GM06990 (cell line): ENCODE measurements at places on chromosomes 11 and 22.
A peak's percentile ranks its signal among the peaks of the same experiment; 100 is the strongest.

- DNase-seq = no peak
These were observed 5.5 kb upstream of the KCNJ1 start for GRCh38 chr11:128872594-128872993.

DNA sequence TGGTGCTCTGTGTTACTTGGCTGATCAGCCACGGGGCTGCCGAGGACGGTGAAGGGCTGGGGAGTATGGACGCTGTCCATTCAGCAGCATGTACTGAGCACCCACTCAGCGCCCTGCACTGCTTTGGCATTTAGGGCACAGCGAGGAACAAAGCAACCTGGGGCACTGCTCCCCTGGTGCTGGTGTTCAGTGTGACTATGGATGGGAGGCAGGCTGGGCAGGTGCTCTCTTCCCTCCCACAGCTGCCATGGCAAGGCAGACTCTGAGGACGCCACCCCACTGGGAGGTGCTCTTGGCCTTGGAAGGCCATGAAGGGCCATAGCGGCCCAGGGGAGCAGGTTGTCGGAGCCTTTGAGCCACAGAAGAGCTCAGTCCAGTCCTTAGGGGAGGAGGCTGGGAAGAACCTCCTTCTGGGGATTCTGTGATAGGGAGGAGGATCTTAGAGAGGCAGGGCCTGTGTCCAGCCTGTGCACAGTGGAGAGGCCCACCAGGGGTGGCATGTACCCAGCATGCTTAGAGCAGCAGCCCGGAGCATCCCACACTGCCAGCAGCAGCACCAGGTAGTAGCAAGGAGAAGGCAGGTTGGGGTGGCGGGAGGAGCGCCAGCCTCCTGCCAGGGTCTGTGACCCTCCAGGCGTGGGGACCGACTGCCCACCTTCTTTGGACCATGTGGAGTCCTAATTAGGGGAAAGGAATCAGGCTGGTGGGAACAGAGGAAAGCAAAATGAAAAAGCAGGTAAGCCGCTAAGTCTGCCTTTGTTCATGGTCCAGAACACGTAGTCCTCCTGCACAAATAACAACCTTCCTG is 141.8 kb downstream of the MPPED1 start:
- DNase-seq = no peak

DNA sequence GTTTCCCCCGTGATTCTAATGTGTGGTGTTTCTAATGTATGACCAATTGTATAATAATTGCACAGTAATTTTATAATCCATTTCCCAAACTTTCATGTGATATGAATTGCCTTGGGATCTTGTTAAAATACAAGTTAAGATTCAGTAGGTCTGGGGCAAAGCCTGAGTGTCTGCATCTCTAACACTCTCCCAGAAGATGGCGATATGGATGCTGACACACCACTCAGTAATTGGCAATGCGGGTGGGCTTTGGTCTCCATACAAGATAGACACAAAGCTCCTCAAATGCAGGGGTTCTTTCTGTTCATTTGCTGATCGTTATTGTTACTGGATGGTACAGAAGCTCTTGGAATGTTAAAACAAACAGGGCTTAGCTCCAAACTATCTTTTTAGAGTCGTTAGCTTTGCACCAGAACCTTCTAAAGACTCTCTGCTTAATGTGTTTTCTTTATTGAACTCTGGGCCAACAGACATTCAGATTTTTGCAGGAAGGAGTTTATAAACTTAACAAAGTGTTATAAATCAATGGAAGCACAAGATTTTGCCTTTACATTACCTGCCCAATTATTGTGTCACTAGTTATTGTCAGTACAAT is 45.4 kb upstream of the ANO3 start:
- no peak for DNase-seq

DNA sequence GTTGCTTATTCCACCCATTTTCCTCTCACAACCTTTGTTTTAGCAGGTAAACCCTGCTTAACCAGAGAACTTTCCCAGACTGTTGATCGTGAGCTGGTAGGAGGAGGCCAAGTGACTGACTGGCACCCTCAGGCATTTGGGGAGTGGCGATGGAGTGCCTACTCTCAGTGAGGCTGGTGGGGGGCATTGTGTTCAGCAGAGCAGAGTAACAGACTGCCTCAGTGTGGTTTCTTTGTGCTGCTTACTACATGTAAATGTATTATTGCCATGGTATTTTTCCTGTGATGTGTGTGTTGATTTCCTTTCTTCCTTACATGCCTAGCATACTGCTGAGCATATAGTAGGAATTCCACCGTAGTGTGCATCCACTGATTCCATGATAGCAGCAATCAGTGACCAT is 2.6 kb downstream of the MARK2 start:
- no peak for DNase-seq

DNA sequence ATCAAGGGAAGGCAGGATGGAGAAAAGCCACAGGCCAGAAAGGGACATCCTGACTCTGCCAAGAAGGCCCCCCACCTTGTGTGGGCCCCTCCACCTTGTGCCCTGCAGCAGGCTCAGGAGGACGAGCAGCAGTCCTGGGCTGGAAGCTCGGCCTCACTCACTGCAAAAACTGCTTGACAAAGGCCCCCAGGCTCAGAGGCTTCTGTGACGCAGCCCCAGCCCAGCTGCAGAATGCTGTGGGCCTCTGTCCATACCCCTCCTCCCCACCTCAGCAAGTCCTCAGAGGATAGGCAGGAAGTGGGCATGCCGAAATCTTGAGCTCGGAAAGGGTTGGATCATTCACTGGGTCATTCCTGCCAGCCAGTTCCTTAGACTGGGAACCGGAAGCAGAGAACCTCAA is 61.9 kb downstream of the NRXN2 start:
- DNase-seq = no peak

- DNase-seq = no peak
These were observed 14.8 kb upstream of the IL2RB start for GRCh38 chr22:37164505-37164887.

DNA sequence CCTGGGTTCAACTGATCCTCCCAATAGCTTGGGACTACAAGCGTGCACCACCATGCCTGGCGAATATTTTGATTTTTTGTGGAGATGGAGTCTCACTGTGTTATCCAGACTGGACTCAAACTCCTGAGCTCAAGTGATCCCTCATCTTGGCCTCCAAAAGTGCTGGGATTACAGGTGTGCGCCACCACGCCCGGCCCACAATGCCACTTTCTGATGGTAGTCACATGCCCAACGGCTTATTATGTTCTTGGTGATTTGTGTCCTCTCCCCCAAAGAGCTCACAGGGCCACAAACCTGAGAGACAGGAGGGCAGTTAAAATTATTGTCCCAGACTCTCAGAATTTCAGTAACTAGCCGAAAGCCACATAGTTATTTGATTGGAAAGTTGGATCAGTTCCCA is 9.6 kb downstream of the GRIK4 start:
- DNase-seq = no peak

DNA sequence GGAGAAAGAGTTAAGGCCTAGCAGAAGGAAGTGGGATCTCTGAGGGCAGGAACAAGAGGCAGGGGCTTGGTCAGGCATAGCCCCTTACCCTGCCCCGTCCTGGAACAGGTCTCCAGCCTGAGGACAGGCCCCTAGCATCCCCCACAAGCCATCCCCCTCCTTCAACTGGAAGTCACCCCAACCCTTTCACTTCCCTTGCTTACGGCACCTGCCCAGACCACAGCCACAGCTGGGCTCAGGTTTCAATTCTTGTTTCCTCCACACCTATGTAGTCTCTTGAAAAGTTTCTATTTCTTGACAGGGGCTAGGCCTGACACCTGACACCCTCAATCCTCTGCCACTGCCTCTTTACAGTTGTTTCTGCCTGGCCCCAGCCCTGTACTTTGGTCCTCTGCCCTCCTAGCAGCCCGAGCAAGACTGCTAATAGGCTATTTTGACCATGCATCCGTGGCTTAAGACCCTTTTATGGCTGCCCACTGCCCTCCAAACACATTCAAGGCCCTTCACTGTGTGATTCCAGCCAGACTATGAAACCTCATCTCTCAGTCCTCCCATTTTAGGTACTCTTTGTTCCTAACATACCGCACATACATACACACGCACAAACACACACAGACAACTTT is 10.9 kb upstream of the FCHSD2 start:
- peak; percentile 84 for DNase-seq

DNA sequence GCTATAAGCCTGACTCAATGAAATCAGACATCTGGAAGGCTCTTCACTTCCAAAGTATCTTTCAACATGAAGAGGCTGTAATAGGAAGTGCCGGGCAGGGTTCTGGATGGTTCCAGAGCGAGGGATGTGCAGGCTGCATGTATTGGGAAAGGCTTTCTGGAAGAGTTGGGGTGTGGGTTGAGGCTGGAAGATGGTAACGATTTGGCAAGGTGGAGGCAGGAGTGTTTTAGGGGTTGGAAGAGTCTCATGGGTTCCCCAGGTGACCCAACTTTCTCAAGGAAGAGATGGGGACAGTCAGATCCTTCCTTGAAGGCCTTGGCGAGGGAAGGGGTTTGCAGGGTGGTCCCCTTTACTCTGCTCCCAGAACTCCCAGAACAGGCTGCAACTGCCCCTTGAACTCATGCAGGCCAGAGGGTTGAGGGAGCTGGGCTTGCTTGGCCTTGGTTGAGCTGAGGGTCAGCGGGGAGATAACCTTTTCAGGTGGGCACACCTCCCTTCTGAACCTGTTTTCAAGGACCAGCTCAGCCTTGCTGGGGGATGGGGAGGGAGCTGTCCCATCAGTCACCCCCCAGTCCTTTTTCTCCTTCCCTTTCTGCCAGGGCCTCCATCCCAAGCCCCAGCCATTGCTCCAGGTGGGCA is 9.4 kb upstream of the POU2F3 start:
- no peak for DNase-seq

DNA sequence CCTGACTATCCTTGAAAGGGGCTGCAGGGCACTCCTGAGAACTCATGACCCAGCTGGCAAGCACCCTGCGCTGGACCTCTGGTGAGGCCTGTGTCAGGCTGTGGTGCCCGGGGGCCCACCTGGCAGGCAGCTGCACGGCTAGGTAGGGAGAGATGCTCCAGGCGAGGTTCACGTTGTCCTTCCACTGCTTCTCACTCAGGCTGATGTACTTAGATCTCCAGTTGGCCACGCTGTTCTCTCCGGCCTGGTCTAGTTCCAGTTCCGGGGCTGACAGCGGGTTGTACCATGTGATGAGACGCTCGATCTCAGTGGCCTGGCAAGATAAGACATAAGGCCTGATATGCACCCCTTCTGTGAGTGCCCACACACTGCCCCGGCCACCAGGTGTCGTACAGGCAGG is 44.7 kb upstream of the SERPIND1 start:
- no peak for DNase-seq
